ENCODE measurements at places on chromosomes 2 and 18.

DNA sequence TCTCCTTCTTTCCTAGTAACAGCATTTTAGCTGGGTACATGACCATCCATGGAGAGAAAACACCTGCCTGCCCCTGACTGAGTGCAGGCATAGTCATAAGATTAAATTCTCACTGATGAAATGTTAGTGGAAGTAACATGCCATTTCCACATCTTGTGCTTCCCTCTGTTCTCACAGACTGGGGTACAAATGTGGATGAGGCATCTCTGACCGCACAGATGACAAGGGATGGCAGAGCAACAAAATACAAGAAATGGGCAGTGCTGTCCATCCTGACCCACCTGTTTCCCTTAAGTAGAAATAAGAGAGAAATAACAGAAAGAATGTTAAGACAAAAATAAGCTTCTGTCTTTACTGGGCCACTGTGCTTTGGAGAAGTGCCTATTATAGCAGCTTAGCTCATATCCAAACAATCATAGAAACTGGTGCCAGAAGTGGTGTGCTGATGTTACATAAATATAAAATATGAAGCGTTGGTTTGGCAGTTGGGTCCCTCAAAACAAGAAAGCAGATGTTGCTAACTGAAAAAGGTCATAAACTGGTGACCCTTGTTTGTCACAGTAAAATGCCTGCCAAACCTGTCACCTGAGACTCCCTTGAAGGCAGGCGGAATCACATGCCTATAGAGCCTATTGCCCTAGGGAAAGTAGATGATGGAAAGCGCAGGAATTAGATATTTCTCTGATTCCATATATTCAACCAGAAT lies 72.4 kb upstream of the CCDC150 start:
- DNase-seq: no peak

DNA sequence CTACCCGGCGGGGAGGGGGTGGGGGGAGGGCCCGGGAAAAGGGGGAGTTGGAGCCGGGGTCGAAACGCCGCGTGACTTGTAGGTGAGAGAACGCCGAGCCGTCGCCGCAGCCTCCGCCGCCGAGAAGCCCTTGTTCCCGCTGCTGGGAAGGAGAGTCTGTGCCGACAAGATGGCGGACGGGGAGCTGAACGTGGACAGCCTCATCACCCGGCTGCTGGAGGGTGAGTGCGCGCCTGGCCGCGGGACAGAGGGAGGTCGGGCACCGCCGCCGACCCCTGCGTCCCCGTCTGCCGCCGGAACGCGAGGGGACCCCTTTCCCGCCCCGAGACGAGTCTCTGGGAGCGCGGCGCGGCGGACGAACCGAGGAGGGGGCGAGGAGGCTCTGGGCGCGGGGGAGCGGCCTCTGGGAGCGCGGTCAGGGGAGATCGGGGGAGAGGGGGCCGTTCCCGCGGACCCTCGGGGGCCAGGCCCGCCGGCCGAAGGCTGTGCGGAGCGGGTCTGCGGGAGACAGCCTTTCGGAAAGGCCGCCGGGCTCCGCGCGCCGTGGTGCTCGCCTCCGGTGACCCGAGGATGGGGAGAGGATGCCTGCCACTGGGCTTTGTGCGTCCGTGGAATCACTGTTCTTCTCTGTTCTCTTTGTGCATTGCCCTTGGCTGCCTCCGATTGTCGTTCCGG lies 463 bp downstream of the PPP1CB start:
- DNase-seq: no peak

DNA sequence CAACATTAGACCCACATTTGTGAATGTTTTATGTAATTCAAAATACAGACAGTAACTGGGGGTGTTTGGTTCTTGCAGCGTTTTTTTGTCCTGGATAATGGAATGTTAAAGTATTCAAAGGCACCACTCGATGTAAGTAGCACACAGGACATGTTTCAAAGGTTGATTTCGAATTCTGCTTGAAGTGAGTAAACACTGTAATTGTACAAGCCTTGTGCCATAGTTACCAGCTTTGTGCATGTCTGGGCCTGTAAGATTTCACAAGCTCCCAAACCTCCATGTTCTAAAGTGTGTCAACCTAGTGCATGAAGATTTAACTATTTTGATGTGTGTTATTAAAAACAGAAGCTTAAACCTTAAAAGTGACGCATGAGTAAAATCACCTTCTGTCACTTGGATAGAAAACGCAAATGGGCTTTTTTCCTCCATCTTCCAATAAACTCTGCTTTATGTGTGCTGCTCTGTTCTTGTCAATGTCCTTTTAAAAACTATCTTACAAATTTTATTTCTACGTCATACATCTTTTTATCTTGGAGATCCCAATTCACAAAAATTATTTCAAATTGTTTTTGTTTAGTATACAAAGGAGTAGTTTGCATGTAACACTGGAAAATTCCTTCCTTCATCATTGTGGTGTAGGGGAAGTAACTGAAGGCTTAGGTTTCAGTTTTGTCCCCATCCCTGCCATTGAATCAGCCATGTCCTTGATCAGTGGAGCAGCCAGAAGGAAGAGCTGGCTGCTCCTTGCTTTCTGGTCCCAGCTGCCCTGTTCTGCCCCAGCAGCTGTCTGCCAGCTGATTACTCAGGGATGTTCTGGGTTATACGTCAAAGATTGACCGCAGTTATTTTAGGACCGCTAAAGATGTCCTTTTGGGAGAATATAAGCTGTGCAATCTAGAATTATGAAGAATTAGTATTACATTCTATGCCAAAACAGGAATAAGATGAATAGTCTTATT lies 119.2 kb downstream of the PRKRA start:
- peak; percentile 17 for DNase-seq

DNA sequence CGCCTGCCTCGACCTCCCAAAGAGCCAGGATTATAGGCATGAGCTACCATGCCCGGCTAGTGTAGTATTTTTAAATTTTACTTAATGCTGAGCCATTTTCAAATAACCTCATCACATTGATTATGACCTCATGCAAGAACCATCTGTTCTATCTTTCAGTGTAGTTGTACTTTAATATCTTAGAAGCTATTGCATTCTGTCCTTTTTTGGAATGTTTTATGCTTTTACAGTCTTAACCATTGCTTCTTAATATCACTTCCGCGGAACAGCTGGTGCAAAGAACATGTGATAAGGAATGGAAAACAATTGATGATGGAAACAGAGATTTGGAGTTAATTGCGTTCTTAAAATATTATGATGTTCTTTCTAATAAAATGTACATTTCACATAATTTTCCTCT lies 2.7 kb downstream of the GEN1 start:
- no peak for DNase-seq

- DNase-seq: no peak
Measured at GRCh38 chr2:109467701-109468100, 146.1 kb downstream of the SEPTIN10 start.

DNA sequence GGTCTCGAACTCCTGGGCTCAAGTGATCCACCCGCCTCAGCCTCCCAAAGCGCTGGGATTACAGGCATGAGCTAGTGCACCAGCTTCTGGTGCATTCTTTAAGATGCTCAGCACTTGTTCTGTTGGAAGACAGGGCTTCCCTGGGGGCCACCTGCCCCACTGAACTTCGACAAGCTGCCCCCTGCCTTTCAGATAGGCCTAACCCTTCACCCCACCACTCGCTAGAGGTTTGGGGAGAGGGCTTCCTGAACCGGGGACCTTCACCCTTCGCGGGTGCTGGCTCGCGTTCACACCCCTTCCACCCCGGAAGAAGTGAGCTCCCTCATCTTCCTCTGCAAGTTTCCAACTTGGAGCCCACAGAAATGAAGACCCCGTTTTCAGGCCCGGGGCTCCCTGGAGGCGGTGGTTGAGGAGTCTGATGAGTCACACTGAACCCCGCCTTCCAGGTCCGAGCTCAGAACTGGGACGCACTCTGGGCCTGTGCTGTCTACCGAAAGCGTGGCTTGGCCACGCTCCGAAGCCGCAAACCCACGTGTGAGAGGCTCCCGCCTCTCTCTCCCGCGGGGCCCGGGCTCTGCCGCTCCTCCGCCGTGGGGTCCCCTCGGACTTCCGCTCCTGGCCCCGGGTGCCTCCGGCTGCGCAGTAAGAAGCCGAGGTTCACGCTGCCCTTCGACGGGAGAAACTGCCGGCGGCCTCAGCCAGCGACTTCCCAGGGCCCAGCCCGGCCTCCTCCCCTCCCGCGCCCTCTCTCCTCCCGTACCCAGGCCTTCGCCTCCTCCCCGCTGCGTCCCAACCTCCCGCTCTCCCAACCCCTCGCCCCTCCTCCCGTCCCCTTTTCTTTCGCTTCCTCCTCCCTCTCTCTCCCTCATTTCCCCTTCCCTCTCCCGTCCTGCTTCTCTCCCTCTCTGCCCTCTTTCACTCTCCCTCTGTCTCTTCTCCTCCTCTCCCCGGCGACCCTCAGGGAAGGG lies 47.5 kb upstream of the SP3 start:
- peak; percentile 92 for DNase-seq

DNA sequence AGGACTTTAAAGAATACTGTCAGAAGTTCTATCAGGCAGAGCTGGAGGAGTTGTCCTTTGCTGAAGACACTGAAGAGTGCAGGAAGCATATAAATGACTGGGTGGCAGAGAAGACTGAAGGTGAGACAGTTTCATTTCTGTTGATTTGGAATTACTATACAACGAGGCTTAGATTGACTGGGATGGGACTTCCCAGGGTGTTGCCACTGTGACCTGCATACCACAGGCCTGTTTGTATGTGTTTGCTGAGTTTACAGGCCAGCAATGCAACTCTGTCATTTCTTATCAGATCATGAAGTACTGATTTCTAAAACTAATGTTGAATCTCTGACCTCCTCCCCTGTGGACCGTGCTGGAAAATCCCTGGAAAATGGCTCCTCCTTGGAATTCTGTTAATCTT lies 11.8 kb downstream of the SERPINB8 start:
- DNase-seq: no peak

GRCh38 chr2:85706063-85706462 lies 11.9 kb downstream of the GNLY start:
- no peak for DNase-seq

GRCh38 chr2:149800624-149801542 lies 213.3 kb upstream of the MMADHC start:
- DNase-seq: peak; percentile 13

- peak; percentile 75 for DNase-seq
Measured at GRCh38 chr2:200077838-200078237, 122.5 kb downstream of the MAIP1 start.

DNA sequence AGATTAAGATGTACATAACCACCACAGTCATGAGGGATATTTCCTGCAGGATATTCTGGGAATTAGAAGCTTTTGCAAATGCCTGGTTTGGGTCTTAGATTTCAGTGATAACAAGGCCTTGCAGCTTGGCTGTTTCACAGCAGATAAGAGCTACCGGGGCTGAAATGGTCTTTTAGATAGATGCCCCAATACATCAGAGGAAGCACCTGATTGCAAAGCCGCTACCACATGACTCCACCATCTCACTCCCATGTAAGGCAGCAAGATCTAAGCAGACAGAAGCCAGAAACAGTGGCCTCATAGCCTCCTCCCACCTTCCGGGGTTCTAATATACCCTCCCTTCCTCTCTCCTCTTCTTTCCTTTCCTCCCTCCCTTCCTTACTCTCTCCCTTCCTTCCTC lies 31.1 kb upstream of the EPG5 start:
- no peak for DNase-seq

DNA sequence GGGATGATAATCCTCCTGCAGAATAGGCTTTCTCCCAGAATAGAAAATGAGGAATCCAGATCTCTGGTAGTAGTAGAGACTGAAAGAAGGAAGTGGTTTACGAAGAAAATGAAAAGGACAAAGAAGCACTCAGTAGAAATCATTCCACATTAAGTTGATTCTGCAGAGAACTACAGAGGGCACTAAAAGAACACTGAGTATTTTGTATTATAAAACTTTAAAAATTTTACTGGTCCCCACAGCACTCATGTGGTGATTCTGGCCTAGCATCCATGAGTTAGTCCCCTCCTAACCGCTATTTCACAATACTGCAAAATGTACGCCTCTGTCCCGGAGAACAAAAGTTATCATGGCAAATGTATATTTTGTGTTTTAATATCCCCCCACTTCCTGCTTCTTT lies 42.9 kb upstream of the SLC35F5 start:
- DNase-seq: no peak

- DNase-seq: no peak
Measured at GRCh38 chr2:202149936-202150335, 76.9 kb downstream of the KIAA2012 start.

GRCh38 chr2:191078165-191078867 lies 64.3 kb upstream of the STAT1 start:
- no peak for DNase-seq

DNA sequence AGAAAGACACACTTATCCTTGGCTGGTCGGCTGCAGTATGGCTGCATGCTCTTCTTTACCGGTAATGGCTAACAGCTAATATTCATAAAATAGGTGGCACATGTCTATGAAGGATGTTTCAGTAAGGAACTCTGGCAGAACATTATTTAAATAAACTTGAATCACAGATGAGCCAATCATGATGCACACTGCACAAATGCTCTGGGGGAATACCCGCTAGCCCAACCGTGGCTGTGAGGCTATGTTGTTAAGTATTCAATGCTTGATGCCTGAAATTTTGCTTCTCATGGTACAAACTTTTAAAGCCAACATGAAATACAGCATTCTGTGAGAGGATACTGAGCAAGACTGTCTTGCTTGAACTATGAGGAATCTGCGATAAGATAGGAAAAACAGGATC lies 505.8 kb downstream of the ZEB2 start:
- DNase-seq: peak; percentile 16

DNA sequence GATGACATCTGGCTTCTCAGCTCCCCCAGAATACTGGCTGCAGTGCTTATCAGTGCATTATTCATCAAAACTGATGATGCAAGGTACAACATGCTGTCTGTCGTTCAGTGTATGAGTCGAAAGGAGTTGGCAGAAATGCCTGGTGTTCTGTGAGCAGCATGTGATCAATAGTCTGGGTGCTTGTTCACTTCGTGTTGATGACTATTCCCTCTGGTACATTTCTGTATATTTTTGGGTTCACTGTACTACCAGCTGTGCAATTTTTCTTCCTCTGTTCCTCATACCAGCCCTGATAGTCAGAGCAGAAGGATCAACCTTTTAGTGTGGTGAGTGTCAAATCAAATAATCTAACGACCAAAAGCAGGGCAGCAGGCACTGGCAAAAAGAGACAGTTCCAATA lies 59.0 kb upstream of the KLHL14 start:
- no peak for DNase-seq

- no peak for DNase-seq
Measured at GRCh38 chr2:224492531-224492930, 90.6 kb upstream of the FAM124B start.

- DNase-seq: peak; percentile 69
Measured at GRCh38 chr2:174593574-174594203, 3.9 kb downstream of the WIPF1 start.

DNA sequence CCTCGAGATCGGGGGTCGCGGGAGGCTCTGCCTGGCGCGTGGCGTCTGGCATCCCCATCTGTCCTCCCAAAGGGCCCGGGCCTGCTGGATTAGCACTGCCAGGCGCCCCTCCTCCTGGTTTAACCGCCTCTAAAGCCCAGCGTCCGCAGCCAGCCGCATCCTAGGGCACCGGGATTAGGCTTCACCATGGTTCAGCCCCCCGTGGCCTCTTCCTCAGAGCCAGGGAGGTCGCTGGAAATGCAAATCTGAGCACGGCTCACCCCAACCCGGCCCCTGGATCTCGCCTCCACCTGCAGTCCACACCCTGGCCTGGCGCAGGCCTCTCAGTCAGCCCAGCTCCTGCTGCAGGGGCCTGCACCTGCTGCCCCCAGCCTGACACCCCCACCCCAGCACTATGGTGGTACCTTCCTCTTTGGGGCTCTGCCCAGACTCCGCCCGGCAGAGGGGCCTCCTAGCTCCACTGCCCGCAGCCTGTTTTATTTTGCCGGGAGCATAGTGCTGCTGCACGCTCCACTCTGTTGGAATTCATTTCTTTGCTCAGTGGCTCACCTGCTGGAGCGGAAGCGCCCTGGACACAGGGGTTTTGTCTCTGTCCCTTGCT lies 13.2 kb downstream of the PRELID3A start:
- DNase-seq: peak; percentile 41

GRCh38 chr2:14081521-14081920 lies 551.0 kb upstream of the LRATD1 start:
- DNase-seq: no peak
